H1 (cell line): ENCODE measurements at places on chromosomes 2 and 18. TPM values are rescaled to one million over a fixed set of nuclear protein-coding genes. Genes with fewer than 3 reads are reported as not detected.

RFTN2 gene
- 1.2 and 2.4 TPM in 2 replicates for total RNA-seq

OTOF gene
- not detected in 2 replicates for total RNA-seq

LAMA3 gene
- total RNA-seq: 3.3 and 5.0 TPM in 2 replicates

DQX1 gene
- 0.57 and 0.76 TPM in 2 replicates for total RNA-seq

ADD2 gene
- total RNA-seq: 166 and 170 TPM in 2 replicates

GLI2 gene
- total RNA-seq: 46.9 and 49.8 TPM in 2 replicates

B3GNT7 gene
- 72.5 and 73.1 TPM in 2 replicates for total RNA-seq

GPD2 gene
- 43.1 and 43.6 TPM in 2 replicates for total RNA-seq

LYG1 gene
- 0.86 TPM in 1 of 2 replicates, not detected in the other for total RNA-seq

PRSS56 gene
- not detected in 2 replicates for total RNA-seq
